CD4-positive, alpha-beta T cell treated with Interleukin-10 for 1 hour (primary cell): ENCODE measurements at places on chromosomes 2 and 18.

- no peak for DNase-seq
Measured at GRCh38 chr18:77334876-77335275, 85.2 kb downstream of the GALR1 start.

DNA sequence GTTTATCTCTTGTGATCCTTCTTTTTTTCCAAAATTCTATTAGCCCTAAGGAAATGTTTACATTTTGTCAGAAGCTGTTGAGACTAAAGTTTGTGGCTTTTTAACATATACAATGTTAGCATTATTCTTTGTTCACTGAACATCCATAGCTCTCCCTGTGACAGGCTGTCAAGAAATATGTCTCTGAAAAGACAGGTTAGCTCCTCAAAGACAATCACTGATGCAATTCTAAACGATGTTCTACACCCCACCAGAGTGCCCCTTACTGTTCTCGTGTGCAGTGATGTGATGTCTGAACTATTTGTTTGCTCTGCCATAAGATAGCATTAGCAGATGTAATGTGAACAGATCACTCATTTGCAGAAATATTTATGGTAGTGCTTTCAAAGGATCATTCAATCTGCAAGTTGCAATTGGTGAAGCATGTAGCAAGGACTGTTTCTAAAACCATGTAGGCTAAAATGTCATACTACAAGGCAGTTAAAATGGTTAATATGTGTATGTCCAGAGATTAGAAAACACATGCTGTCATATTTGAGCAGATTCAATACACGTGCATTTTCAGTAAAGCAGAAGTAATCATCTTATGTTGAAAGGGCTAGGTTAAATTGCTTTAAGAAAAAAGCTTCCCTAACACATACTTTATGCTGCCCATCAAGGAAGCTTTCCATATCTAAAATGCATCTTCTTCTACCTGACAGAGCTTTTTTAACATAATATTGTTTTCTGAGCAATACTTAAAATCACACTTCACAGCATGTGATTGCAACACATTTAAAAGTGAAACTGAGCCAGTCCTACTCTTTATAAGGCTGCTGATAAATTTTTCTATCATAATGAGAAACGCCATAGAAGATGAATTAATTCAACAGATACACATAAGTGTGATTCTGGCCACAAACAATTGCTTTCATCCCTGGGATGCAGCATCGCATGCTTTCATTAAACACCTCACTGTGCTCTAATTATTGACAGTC lies 285.7 kb upstream of the UBE2E3 start:
- no peak for DNase-seq

GRCh38 chr2:160205505-160205904 lies 5.4 kb upstream of the ITGB6 start:
- no peak for DNase-seq

DNA sequence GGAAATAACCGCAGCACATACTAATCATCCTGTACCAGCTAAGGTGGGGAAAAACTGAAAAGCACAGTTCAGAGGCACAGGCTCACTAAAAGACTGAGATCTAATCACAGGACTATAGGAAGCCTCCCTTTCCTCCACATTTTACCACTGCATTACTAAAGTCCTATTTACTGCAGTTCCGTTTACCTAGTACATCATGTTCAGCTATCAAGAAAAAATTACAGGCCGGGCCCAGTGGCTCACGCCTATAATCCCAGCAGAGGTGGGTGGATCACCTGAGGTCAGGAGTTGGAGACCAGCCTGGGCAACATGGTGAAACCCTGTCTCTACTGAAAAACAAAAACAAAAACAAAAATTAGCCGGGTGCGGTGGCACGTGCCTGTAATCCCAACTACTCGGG lies 11.0 kb upstream of the NBEAL1 start:
- DNase-seq: no peak

- no peak for DNase-seq
Measured at GRCh38 chr2:24635181-24635580, 144.1 kb downstream of the NCOA1 start.

- no peak for DNase-seq
Measured at GRCh38 chr2:43707255-43708015, 31.2 kb upstream of the C1GALT1C1L start.

DNA sequence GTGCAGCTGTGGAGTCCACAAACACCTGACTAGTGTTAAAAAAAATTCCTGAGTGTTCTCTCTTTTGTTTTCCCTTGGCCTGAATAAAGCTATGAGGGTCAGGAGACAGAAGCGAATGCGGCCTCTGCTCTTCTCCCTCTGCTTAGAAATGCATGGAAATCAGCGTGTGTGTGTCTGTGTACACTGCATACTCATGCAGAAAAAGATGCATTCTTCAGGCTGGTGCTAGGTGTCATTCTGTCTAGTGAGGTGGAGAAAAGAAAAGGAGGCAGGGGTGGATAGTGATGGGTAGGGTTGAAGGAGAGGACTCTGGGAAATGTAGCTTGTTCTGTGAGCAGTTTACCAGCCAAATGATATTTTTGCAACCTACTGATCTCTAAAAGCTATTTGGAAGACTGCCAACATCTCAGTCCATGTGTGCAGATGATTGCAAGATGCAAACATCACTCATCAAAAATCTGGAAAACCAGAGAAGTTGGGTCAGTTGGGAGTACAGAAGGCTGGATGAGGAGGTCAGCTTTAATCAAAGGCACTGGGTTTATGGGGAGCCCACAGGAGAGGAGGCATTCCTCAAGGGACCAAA lies 177.7 kb downstream of the INSIG2 start:
- no peak for DNase-seq
